Activated CD4-positive, alpha-beta T cell treated with anti-CD3 and anti-CD28 coated beads, Interleukin-2, amount 50 U/mL, for 48 hours (primary cell): ENCODE measurements at places on chromosomes 6 and 20.

- no peak for DNase-seq
Observed at GRCh38 chr20:40982415-40983145, 46.0 kb upstream of the TOP1 start.

- no peak for DNase-seq
Observed at GRCh38 chr6:137754866-137755265, 112.2 kb upstream of the TNFAIP3 start.

DNA sequence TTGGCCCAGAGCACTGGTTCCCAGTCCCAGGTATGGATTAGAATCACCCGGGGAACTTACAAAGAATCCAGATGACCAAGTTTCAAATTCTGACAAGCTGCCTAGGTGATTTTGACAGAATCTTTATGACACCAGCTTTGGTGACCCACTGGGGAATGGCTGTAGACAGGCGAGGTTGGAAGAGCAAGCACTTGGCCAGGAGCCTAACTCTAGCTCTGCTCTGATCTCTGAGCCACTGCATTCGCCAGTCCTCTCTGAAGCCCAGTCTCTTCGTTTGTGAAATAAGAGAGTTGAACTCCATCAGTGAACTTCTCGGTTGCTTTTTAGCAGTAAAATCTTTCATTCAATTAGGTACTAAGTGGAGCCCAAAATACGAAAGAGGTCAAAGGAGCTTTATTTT lies 161.2 kb downstream of the VEGFA start:
- no peak for DNase-seq

DNA sequence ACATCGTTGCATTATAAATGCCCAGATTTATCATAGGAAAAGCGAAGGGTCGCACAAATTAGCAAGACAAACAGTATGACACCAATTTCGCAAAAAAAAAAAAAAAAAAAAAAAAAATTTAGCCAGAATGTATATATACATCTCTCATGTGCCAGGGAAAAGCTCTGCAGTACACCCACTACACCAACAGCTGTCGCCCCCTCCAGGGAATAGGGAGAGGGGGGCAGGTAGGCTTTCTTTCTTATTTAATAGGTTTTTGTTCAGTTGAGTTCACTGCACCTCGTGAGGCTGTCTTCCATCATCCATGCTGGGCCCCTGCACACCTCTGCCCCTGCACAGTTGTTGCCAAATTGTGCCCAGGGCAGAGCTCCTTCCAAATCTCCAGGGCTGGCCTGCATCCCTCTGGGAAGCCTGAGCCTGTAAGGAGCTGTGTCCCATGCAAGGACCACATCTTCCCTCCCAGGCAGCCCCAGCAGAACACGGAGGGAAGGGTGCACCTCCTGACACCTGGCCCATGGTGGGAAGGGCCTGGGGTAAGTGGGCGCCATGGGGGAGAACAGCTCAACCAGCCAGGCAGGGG lies 85.4 kb downstream of the NINL start:
- no peak for DNase-seq

DNA sequence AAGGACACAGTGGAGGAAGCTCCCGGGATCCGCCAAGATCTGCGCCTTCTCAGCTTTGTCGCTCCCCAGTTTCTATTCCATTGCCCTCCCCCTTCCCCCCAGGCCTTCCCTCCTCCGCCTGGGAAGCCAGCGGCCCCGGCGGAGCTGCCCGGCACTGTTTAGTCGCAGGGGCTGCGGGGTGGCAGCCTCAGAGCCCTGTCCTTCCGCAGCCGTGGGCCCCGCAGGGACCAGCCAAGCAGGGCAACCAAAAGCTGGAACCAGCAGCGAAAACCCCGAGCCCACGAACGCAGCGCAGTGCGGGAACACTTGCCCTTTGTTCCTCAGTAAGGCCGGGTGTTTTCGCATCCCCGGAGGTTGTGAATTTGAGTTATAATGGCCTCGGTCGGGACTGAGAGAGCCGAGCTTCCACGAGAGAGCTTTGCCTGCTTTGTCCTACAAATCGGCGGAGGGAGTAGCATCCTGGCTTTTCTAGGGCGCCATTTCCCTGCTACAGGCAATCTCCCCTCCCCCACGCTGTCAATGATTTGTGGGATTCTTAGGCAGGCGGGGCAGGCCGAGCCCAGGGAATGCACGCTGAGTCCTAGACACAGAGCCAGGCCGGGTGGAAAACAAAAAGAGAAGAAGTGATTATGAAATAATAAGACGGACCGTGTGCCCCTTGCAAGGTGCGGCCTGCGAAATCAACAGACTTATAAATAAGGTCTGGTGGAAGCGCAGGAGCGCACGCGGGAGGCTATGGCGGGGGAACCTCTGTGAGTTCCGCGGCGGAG lies 4.0 kb upstream of the TUBB2B start:
- DNase-seq, result no peak

GRCh38 chr20:20217621-20218020 lies 150.3 kb upstream of the INSM1 start:
- no peak for DNase-seq

DNA sequence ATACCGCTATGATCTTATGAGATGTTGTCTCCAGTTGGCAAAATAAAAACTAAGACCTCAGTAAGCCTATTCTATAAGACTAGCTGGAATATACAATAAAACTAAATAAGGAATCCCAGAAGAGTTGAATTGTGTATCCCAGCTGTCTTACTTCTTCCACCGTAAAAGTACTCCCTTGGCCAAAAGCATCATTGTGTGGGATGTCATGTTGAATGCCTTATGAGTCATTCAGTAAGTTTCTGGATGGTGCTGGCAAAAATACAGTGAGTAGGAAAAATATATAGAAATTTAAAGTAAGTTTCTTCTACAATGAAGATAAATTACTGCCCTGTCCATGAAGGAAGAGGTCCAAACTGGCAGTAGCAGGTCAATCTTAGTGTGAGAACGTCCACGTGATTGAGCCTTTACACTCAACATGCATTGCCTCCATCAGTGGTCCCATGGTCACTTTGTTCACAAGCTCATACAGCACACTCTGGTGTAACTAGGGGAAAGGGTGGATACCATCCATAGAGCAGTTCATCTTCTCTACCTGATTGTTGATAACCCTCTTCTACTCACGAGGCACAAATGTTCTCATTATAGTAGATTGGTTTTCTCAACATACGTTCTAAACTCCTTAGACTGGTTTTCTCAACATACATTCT lies 13.7 kb upstream of the ZNF318 start:
- DNase-seq, result no peak

- no peak for DNase-seq
Observed at GRCh38 chr6:91304521-91304920, 717.6 kb upstream of the MAP3K7 start.

- no peak for DNase-seq
Observed at GRCh38 chr6:118869894-118870589, 23.9 kb upstream of the ASF1A start.

DNA sequence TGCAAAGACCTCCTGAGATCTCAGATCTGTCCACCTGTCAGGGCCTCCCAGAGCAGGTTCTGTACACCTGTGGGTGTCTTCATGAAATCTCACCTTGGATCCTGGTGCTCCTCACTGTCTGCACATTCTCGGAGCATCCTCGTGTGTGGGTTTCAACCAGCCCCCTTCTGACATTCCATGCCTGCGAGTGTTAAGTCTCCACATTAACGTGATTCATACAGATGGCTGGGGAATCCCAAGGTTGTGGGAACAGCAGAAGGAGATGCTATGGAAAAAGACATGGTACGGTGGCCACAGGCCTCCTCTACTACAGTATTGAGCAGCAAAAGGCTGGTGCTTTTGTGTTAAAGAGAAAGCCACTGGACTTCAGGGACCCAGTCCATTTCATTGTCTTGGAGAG lies 556.5 kb downstream of the DHX35 start:
- DNase-seq, result no peak

DNA sequence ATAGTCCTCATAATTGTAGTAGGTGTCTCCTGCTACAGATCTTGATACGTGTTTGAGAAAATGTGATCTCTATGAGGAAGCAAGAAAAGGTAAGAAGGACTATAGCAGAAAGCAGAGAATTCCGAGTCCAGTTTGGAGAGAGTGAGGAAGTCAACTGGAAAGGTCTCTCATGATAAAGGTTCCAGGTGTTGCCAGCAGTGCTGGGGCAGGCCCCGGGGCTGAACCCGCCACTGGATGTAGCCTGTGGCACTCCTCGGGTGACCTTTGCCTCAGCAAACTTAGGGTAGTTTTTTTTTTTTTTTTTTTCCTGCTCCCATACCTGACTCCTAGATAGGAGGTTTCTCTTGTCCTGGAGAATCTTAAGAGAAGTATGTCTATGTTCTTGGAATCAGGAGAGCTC lies 62.8 kb downstream of the FAM120B start:
- no peak for DNase-seq

DNA sequence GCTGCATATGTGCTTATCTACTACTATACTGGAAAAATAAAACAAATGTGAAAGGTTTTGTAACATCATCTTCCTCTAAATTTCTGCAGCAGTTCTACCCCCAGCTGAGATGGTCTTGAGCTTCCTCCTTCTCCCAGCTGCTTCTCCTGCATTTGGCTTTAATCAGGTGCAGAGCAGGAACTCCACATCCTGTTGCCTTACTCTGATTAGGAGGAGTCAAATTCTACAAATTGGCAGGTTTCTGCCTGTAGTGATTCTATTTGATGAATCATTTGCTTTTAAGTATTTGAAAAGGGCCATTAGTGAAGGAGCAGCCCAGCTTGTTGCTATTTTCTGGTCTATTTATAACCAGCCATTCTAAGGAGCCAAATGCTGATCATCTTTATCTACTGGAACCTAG lies 224.5 kb downstream of the GMDS start:
- DNase-seq, result no peak

GRCh38 chr6:155549928-155550327 lies 94.3 kb upstream of the NOX3 start:
- DNase-seq, result no peak

DNA sequence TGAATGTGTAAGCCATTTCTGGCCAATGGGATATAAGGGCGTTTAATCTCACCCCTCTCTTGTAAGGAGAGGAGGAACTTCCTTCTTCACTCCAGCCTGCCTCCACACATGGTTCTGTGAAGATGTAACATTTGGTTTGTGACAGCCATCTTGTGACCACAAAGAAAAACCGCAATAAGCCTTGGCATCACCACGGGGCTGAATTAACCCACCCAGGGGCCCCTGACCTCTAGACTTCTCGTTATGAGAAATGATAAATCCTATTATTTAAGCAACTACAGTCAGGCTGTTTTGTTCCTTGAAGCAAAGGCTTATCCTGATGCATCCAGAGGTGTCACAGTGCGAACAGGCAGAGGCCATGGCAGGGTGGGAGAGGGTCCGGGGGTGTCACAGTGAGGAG lies 139.7 kb downstream of the CDC5L start:
- DNase-seq, result peak; percentile 4

- no peak for DNase-seq
Observed at GRCh38 chr6:160775792-160776580, 73.9 kb downstream of the PLG start.

DNA sequence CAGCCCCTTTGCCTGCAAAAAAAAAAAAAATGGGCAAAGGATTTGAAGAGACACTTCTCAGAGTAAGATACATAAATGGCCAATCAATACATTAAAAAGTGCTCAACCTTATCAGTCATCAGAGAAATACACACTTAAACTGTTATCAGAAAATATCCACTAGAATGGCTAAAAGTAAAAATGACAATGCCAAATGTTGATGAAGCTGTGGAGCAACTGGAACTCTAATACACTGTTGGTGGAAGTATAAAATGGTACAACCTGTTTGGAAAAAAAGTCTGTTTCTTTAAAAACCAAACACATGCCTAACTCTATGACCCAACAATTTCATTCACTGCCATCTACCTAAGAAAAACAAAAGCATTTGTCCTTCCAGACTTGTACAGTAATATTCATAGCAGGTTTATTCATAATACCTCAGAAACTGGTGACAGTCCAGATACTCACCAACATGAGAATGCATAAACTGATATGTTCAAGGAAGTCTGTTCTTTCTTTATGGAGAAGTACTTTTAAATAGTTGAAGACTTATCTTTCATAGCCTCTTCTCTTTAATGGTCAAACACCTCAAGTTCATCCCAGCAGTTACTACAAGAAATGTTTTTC lies 378.4 kb upstream of the RUNX2 start:
- DNase-seq, result no peak

- no peak for DNase-seq
Observed at GRCh38 chr6:141313986-141314385, 818.7 kb upstream of the GJE1 start.

- peak; percentile 24 for DNase-seq
Observed at GRCh38 chr20:53163486-53163885, 191.3 kb downstream of the TSHZ2 start.

DNA sequence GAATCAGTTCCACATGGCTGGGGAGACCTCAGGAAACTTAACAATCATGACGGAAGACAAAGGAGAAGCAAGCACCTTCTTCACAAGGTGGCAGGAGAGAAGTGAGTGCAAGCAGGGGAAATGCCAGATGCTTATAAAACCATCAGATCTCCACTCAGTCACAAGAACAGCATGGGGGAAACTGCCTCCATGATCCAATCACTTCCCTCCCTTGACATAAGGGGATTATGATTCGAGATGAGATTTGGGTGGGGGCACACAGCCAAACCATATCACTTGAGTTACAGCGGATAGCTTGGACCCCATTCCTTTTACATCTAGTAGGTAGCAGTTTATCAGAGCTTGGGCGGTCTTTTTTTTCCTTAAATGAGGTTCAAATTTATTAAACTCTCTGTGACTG lies 19.1 kb downstream of the AFDN start:
- no peak for DNase-seq

DNA sequence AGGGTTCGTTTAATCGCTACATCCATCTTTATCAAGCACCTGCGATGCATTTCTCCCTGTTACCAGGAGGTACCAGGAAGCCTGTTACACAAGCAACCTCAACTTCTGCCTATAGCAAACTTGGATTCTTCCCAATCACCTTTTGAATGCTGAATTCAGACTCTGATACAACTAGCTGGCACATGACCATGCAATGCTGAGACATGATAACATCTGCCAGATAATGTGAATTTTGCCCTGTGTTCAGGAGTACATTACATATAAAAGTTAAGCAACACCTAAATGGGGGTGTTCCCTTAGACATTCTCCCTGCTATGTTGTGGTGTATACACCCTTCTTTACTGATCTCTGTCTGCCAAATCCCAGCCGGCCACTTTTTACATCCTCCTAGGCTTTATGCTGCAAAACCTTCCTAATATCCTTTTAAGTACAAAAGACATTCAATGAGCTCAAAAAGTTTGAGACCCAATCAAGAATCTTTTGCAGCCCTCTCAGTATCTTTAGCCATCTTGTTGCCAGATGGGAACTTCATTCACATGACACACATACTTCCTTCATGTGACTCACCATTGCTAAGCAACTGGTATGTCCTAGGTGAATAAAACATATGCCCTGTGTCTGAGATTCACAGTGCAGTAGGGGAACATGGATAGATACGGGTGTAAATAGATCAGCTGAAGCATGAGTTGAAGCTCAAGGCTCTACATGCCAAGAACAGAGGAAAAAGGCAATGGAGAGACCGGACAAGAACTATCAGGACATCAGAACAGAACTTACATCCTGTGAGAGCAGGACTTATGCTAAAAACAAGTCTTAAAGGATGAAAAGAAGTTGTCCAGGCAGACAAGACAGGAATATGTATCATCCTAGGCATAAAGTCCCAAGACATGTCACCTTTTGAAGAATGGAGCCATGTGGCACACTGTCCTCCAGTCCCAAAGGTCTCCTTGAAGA lies 84.3 kb downstream of the ZHX3 start:
- DNase-seq, result no peak
